ENCODE measurements at places on chromosomes 4 and X.

- no peak for DNase-seq
Measured at GRCh38 chr4:128727658-128728057, 81.8 kb upstream of the JADE1 start.

GRCh38 chr4:25320336-25320735 lies 7.8 kb downstream of the ZCCHC4 start:
- DNase-seq = no peak

DNA sequence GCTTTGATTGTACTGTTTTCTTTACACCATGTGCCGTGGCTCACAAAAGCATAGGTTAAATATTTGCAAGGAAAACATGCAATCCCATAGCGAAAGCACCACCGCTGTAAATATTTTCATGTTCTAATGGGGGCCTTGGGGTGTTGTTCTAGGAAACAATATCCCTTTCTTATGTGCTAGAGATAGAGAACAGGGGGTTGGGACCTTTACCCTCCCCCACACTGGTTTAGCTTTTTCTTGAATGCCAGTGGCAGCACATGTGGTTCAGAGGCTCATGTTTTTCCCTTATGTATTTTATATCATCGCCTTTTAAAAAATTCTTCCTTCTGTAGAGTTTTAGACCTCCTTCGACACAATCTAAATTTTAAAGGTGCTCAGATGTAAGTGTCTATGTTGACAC lies 422.6 kb upstream of the TENM3 start:
- no peak for DNase-seq

DNA sequence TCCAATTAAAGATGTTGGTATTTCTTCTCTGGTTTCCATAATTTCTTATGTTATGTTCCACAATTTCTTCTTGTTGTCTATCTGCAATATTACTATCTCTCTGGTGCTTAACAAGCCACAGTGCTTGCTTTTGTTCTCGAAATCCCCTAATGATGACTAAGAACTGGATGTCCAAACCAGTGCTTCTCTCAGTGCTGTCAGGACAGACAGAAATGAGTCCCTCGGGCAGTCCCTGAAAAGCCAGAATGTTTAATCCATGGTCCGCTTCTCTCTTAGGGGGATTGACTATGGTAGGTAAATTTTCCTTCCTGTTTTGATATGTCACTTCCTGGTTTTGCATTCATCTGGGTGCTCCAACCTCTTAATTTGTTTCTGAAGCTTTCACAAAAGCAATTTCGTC lies 321.6 kb upstream of the PCDH10 start:
- DNase-seq = no peak

DNA sequence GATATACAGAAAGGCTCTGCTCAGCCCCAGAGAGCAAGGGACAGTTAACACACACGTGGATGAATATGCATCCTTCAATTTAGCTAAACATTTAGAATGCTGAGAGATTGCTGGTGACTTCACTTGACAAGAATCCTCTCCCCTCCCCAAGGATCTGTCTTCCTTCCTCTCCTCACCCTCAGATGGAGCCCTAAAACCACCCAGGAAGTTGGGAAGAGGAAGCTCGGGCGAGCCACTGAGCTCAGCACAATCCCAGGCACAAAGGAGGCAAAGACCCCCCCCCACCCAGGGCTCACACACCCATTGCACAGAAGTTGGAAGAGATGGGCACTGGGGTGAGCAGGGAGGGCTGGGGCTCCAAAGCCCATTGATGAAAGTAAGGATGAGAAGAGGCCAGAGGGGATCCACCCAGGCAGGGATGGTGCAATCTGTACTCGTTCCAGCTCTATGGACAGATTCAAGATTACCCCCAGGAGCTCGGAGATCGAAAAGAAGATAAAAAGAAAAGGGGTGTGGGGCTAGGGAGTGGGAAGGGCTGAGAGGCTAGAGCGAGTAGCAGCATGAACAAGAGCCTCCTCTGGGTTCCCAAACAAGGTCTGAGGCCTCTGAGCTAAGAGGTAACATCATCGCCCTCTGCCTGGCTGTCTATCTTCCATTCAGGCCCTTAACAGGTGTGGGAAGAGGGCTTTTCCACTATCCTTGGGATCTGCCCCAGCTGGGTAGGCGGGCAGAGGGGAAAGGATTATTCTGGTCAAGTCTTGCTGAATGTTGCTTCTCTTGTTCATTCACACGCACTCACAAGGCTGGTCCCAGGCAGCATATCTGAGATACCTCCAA lies 1.2 kb downstream of the TFE3 start:
- DNase-seq = no peak

DNA sequence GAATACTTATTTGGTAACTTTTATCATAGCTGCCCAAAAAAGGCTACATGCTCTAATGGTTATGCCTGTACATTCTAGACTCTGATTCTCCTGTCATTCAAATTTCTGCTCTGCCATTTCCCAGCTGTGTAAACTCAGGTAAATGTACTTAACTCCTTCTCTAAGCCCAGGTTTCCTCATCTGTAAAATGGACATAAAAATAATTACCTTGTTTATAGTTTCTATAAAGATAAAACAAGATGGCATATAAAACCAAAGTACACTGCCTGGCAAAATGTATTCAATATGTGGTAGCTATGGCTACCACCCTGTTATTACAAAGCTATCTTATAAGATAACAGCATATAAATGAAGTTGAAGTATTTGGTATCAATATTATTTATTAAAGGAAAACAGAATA lies 158.8 kb downstream of the PPARGC1A start:
- no peak for DNase-seq

- no peak for DNase-seq
Measured at GRCh38 chr4:102758241-102759160, 2.3 kb downstream of the MANBA start.

DNA sequence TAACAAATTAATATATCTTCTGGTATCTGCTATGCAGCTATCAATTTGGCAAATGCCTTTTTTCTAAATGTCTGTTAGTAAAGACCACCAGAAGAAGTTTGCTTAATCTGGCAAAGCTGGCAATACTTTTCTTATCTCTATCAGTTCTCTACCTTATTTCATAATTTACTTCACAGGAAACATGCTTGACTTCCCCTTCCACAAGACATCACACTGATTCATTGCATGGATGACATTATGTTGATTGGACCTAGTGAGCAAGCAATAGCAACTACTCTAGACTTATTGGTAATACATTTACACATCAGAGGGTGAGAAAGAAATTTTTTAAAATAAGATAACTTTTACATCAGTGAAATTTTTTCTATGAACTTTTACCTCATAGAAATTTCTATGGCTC lies 66.0 kb upstream of the RLIM start:
- DNase-seq = no peak

DNA sequence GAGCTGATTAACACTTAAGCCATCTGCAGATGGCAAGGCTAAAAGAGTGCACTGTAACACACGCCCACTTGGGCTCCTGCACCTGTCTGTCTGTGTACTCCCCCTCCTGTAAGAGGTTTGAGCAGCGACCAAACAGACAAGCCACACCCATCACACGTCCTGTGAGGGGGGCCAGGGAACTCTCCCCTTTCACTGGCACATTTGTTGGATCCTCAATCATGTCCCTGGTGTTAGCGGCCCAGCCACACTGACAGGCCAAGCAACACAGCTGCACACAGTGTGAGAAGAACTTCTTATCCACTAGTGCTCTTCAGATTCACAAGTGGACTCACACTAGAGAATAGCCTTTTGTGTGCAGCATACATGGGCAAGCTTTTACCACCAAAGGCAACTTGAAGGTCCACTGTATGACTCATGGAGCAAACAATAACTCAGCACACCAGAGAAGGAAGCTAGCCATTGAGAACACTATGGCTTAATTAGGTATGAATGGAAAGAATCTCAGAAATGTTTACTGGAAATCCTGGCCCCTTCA lies 29.1 kb upstream of the UTP14A start:
- no peak for DNase-seq

DNA sequence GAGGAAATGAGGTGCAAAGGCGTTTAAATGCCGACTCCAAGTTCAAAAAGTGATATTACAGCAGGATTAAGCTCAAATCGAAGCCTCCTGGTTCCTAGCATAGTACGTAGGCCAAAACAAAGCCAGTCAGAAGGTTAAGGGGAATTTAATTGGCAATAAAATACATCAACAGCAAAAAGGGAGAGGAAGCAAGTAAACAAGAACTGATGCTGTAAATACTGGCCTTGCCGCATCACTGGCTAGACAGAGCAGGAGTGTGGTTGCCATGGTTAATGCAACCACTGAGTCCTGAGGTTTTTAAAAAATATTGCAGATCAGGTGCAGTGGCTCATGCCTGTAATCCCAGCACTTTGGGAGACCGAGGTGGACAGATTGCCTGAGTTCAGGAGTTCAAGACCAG lies 63.2 kb upstream of the FBXW7 start:
- DNase-seq = no peak

- DNase-seq = no peak
Measured at GRCh38 chr4:85257817-85258370, 217.1 kb upstream of the ARHGAP24 start.

DNA sequence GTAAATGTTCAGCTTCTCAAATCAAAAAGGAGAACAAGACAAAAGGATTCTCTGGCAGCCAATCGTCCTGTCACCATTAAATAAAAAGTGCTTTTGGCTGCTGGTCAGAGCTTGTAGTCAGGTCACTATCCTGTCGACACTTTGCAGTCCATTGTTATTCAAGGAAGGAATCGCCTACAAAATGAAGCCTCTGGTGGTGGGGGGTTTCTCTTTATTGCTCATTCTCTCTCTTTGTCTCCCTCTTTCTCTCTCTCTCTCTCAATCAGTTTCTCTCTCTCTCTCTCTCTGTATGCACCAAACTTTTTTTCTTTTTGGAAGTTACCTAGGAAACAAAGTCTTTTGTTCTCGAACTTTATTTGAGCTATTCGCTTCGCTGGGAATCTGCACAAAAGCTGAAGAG lies 17.6 kb upstream of the SCML1 start:
- no peak for DNase-seq

DNA sequence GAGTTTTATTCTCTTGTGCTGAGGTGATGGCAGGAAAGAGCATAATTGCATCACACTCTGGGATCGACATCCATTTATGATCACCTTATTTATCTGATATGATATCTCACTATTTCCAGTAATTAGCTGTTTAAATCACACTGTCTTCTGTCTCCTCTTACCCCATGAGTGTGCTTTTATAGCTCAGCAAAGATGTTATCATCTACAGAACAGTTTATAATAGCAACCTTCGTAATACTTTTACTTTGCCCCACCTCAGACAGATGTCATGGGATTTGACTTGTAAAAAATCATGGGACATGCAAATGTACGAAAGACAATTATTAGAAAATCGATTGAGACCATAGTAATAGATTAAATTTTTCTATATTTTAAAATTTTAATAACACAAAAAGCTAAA lies 1122.3 kb upstream of the PCDH10 start:
- no peak for DNase-seq

DNA sequence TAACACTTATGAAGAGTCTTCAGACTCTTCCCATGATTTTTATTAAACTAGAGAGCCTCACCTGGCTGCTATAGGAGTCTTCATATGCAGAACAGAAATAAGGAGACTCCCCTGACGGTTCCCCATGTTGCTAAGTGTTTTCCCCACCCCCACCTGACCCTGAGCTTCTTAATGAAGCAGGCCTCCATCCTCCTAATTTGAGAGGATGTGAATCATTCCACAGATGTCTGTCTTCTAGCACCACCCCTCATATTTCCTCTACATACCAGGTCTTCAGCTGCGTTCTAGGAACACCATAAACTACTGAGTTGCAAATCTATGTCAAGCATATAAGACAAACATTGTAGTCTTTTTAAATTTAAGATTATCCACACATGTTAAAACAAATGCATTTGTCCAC lies 36.9 kb downstream of the RP2 start:
- DNase-seq = no peak

- peak; percentile 27 for DNase-seq
Measured at GRCh38 chrX:134172588-134173259, 64.3 kb upstream of the CCDC160 start.

DNA sequence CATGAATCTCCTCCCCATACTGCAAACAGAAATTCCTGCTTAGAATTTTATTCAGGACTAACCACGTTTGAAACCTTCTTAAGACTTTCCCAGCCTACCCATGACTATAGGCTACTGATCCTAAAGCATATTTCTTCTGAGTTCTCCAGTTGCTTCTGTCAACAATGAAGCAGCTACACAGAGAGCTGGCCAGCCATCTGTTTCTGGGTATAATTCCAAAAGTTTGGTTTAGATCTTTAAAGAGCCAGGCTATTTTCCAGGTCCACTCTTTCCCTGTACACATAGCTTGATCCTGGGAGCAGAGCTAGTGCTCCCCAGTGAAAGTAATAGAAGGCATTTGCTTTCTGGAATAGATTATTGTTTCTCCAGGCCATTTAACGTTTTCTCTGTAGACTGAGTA lies 4.0 kb upstream of the ITM2A start:
- no peak for DNase-seq

- DNase-seq = no peak
Measured at GRCh38 chr4:100424376-100424775, 93.4 kb downstream of the EMCN start.

DNA sequence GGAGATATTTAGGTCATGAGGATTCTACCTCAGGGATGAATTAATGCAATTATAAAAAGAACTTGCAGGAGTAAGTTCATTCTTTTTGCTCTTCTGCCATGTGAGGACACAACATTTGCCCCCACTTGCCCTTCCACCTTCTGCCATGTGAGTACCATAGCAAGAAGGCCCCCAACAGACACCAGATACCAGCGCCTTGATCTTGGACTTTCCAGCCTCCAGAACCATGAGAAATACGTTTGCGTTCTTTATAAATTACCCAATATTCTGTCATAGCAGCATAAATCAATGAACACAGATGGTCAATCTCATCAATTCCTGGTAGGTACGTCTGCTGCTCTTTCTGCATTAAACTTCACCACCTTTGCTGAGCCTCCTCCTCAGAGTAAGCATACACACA lies 5.7 kb upstream of the SEPSECS start:
- no peak for DNase-seq

GRCh38 chr4:181350615-181351415 lies 892.4 kb upstream of the TENM3 start:
- DNase-seq = no peak

DNA sequence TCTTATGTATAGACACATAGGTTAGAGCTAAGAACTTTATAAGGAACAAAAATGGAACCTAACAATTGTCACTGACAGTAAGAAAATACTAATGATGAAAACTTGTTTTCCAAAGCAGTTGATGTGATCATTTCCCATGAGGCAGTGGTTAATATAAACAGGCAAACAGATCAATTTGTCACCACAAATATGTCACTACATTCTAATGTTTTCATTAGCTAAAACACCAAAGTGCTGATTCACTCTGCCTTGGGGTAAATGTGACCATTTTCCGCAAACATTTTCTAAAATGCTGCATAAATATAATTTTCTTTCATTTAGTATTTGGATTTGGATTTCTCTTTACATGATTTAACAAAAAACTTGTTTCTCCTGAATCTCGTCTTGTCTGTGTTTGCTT lies 408.9 kb upstream of the CTSO start:
- DNase-seq = no peak

DNA sequence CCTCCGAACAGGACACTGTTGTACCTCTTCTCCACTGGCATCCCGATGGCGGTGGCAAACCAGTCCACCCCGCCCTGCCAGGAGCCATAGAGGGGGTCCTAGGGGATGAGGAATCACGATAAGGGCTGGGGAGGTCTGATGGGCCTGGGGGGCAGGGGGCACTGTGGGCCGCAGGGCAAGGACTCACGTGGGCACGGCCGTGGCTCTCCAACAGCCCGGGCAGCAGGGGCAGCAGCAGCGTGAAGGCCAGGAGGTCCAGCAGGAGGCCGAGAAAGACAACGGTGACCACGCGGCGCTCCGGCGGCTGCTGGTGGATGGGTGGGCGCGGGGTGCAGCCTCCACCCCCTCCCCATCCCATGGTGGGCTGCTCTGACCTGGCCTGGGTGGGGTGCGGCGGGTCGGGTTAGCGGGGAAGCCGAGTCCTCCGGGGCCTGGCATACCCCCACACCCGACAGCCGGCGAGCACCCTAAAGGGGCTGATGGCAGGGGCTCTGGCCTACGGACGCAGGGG lies 29.6 kb downstream of the NOP14 start:
- no peak for DNase-seq
